DMS53 (cell line): ENCODE measurements at places on chromosomes 3 and 15.

DNA sequence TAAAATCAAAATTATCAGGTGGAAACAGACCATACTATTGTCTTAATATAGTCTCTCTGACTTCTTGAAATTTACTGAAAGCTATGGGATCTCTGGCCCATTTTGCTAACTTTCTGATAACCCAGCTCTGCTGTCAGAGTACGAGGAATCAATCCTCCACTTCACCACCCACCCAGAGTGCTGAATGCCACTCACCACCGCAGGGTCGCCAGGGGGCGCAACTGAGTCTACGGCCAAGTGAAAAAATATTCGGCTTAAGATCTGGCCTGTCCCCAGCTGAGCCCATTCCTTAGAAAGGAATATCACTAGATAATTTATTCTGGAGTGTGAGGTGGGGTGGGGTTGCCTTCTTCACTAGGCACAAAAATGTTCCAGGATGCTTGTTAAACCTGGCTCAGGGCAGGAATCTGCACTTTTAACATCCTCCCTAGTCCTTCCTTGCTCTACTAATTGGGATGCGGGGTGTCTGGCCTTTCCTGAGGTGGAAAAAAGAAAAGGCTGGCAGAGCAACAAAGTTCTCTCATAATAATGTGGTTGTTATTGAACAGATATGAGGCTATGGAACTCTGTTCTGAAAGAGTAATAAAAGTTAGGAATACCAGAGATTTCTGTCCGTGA is 520.6 kb downstream of the MFSD1 start:
- peak; percentile 18 for DNase-seq

DNA sequence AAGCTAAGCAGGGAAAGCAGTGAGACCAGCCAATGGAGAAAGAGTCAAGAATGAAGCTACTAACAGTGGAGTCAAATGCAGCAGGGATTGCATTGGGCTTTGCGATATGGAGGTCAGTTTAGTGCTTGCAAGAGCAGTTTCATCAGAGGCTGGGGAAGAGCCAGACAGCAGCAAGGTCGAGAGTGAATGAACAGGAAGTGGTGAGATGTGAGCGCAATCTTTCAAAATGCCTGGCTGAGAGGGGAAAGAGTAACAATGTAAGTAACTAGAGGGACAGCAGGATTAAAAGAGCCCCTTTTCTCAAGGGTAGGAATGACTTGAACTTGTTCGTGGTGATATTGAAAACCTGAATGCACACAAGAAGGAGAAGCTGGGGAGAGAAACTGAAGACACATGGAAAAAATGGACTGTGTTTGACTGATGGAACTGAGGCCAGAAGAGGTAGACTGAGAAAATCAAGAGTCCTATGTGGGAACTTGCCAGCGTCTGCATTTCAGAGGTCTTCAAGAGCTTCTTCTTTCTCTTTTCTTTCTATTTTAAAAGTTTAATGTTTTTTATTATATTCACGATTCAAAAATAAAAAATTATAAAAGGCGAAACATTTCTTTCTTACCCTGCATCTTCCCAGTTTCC is 30.6 kb upstream of the GPR160 start:
- no peak for DNase-seq

DNA sequence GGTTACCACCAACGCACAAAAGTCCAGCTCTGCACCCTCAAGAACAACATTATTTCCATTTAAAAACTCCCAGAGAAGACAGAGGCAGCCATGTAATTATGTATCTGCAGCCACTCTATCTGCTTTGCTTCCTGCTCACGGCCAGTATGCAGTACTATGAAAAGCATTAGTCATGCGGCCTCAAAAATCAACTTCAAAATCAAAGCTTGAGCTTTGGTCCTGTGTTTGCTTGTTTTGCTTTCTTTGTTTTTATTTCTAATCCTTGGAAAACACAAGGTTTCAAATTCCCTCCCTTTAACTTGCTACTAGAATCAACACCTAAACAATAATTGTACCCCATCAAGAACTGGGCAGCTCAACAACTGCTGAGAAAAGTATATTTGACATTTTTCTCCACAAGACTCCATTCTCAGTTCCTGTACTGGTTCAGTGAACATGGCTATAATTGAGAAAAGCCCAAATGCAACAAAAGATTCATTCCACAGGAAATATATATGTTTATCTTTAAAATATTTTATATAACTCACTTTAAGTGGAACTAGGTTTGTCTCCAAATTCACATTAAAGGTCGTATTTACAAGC is 37.6 kb downstream of the GBE1 start:
- peak; percentile 52 for DNase-seq

DNA sequence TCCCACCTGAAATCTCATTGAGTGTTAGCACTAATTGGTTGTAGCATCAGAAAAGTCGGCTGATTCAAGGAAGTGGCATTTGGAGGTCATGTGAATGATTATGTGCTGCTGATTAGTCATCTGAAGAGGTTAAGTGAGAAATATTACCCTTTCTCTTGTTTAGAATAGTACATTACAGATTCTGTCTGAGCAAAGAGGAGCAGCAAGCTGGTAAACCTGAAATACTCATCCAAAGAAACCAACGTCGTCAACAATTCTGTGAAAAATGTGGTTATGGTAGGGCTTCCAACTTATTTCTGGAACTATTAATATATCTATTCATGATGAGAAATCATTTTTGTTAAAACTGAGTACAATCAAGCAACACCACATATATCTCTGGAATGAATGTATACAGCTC is 1024.9 kb downstream of the TUSC7 start:
- no peak for DNase-seq

GRCh38 chr3:63207066-63207590 is 71.0 kb upstream of the SYNPR start:
- DNase-seq: no peak

DNA sequence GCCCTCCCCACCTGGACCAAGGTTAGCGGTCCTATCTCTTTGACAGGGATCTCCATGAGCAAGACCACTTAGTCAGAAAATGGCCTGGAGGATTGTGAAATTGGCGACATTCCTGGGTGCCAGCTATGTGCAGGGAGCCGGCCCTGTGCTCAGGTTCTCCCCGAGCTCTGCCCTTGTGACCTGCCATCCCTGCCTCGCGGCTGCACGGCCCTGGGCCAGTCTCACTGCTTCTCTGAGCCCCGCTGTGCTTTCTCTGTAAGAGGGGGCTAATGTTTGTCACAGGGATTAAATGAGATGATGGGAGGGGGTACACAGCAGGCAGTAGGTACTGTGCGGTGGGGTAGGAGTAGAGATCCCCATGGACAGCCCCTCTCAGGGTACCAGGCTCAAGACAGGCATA is 14.9 kb downstream of the C3orf18 start:
- DNase-seq: no peak

- DNase-seq: peak; percentile 97
Observed at GRCh38 chr3:131361464-131362421, 19.8 kb upstream of the NUDT16 start.

- peak; percentile 88 for DNase-seq
Observed at GRCh38 chr15:90902040-90902839, 862 bp upstream of the MAN2A2 start.

GRCh38 chr3:44111482-44111881 is 130.2 kb upstream of the TOPAZ1 start:
- no peak for DNase-seq

DNA sequence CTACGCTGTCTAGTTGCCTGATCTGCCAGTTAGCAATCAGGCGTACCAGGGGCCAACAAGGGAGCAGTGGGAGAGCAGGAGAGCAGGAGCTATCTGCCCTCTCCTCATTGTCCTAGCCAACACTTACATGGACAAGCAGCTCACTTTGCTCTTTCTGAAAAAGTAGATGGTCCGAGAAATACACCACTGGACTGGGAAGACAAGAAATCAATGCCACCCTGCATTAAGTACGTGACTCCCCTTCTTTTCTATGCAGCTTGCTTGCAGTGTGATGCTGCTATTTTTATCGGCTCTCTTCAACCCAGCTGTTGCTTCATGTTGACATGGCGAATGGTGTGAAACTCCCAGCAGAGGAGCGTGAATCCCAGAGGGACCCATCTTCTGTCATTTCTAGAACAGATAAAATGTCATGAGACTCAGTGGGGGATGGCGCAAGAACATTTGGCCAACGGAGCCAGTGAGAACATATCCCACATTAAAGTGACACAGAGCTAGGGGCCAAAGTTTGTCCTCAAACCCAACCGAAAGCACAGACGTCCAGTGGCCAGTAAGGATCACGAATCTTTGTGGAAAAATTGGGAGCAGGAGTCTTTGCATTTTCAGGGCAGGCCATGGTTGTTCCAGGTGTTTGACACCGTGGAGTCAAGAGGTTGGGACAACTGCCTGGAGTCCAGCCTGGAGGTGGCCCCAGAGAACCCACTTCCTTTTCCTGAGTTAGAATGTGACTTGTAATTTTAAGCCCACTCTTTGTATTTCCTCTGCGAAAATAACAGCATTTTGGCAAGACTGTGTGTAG is 53.7 kb upstream of the MEF2A start:
- no peak for DNase-seq

DNA sequence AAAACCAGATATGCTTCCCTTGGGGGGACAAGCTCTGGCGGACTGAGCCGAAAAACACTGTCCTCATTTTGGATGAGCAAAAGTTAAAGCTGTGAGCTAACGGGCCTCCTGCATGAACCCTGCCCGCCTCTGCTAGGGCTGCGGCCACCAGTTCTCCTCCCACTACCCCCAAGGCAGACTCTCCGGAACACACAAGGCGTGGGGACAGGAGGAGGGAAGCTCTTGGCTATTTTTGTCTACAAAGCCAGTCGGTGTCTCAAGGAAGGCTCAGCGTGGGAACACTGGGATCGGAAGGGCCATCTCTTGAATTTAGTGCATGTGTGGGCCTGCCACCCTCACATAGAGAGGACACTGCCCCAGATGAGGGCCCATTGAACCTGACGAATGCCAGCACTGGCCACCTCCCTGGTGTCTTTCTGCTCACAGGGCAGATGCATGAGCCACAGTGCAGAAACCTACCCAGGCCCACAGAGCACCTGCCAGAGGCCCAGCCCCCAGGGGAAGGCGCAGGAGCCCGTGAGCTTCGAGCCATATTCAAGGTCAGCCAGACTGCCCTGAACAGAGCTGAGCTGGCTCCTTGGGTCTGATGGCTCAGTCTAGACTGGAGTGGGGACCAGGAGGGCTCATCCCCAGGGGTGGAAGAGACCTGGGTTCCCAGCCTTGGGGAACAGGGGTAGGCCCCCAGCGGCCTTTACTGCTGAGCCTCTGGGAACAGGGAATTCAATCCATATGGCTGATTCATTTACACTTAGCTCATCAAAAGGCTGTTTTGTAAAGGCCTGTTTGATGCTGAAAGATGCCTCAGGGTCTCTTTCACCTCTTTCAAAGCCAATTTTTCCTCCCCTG is 38.3 kb downstream of the HCN4 start:
- DNase-seq: no peak

- DNase-seq: peak; percentile 35
Observed at GRCh38 chr15:63985221-63986184, 60.8 kb downstream of the DAPK2 start.

- no peak for DNase-seq
Observed at GRCh38 chr3:169822091-169822490, 9.4 kb upstream of the LRRC34 start.

GRCh38 chr3:189123595-189124387 is 48.0 kb upstream of the TPRG1 start:
- DNase-seq: no peak

DNA sequence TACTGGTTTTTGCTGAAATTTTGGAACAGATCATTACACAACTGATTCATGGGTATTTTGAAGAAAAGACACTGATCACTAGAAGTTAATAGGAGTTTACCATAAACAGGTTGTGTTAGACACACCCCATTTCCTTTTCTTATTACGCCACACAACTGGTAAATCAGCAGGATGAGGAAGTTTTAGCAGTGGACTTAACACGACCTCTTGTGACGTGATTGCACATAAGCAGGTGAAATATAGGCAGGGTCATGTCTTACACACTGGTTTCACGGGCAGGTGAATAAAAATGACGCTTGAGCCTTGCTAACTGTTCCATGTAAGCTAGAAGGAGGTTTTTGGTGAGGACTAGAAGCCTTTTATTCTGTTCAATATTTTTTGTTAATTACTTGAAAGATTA is 27.1 kb upstream of the TPRG1 start:
- peak; percentile 9 for DNase-seq

DNA sequence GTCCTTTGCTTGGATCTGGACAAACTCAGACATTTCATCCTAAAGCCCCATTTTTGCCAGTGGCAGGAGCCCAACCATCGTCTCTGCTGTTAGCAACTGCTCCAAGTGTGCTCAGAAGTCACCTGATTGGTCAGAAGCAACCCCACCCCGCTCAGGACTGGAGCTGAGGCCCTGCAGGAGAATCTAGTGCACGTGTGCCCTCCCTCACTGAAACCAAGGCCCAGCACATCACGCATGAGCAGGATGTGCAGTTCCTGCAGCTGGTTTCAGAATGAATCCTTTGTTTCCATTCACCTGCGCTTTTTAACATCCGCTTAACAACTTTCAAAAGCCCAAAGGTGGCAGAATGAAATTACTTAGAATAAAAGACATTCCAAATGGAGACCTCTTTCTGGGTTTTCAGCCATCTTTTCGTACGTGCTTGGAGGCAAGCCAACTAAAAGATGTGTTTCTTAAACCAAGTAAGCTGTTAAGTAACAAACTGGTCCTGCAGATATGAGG is 81.2 kb downstream of the SRGAP3 start:
- DNase-seq: no peak

GRCh38 chr15:67611370-67612369 is 69.2 kb downstream of the MAP2K5 start:
- no peak for DNase-seq

- no peak for DNase-seq
Observed at GRCh38 chr3:194029846-194030245, 106.1 kb upstream of the HES1 start.

- DNase-seq: peak; percentile 47
Observed at GRCh38 chr15:68578980-68579935, at the start of gene CORO2B. Gene CORO2B, plus strand, starts transcription at chr15:68578993. Its CDS starts 270 bp downstream, at chr15:68579263.

GRCh38 chr15:84671211-84671610 is 13.2 kb upstream of the NMB start:
- no peak for DNase-seq

DNA sequence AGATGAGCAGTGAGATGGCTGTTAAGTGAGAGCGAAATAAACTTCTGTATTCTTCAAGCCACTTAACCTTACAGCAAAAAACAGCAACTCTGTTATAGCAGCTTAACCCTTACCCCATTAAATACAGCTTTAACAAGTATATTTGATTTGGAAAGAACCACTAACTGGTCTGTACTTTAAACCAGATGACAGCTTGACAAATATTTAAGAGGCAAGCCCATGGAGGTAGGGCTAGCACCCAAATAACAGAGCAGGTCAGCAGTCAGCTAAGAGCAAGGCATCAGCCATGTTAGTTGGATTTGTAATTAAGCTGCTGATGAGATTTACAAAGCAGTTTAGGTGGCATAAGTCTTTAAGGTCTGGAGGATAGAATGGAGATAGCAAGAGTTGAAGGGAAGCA is 3.5 kb downstream of the LZTFL1 start:
- no peak for DNase-seq

DNA sequence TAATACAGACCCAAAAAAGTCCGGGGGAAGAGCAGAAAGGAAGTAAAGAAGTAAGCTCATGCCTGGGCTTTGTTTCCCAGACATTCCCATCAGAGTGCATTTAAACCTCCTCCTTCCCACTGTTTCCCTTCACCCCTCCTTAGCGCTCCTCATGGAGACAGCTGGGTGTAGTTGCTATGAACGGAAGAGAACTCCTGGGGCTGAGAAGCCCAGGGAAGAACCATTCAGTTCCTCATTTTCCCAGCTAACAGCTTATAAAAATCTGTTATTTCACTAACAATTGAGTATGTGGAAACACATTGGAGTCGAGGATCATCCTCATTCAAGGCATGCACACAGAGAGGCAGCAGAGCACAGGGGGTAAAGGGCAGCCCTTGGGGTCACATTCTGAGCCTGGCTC is 299.3 kb downstream of the SHQ1 start:
- no peak for DNase-seq

- DNase-seq: peak; percentile 40
Observed at GRCh38 chr3:144466114-144466513, 494.5 kb downstream of the DIPK2A start.
